ENCODE measurements at places on chromosomes 13 and 19. TPM values are rescaled to one million over a fixed set of nuclear protein-coding genes. Genes with fewer than 3 reads are reported as not detected.

DNA sequence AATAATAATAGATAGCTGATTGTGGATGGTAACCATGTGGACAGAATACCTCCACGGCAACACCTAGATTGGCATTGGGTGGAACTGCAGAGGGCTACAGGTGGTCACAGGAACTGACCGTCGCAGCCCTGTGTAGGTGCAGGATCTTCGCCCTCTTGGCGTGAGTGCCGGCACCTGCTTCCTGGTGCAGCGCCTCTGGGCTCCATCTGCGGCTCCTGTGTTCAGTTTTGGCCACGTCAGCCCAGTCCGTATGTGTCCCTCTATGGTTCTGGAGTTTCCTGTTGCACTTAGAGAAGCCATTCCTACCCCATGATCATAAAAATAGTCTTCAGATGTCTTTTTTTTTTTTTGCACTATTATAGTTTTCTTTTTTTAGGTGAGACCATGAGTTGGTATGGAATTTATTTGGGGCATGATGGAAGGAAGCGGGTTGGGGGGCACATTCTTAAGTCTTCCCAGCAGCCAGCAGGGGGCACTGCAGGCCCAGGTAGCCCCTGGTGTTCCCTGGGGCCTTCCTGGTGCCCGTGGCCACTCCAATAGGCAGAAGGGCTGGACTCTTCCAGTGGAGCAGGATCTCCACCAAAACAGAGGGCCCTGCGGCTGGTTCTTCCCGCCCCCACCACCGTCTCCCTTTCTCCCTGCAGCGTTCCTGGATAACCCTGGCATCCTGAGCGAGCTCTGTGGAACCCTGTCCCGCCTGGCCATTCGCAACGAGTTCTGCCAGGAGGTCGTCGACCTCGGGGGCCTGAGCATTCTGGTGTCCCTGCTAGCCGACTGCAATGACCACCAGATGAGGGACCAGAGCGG lies 10.1 kb upstream of the SLC25A42 start:
- no peak for DNase-seq

- DNase-seq = no peak
Observed at GRCh38 chr19:57675881-57676280, 5.9 kb upstream of the ZNF551 start.

DNA sequence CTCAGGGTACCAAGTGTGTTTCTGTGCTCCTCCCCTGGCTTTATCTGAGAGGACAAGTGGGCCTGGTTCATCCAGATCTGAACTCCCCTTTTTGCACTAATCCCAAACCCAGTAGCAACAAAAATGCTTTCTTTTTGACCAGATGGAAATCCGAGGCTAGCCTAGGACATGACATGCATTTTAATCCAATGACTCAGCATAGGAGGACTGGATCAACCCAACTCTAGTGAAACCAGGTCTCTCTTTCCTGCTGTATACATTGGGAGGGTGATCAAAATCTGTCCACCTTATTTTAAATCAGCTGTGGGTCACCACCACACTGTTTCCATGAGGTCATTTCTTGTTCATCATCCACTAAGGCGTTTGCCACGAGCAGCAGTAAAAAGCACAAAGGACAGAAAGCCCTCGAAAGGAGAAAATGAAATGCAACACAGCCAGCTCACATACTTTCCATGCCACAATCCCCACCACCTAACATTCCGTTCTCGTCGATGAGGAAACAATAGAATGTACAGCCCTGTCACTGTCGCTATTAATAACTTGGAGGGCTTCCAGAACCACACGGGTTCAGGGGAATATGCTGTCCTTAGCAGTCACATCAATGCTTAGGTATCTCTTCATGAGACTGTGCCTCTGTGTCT lies 543.0 kb downstream of the IRS2 start:
- no peak for DNase-seq

Gene PSMD8
- 288 TPM for total RNA-seq

Gene NLRP9
- total RNA-seq = not detected
